ENCODE measurements at places on chromosomes 7 and 10.

- DNase-seq = no peak
These were observed 261.8 kb upstream of the BMPER start for GRCh38 chr7:33643530-33643929.

GRCh38 chr10:101670635-101671034, 24.3 kb downstream of the FBXW4 start:
- no peak for DNase-seq

DNA sequence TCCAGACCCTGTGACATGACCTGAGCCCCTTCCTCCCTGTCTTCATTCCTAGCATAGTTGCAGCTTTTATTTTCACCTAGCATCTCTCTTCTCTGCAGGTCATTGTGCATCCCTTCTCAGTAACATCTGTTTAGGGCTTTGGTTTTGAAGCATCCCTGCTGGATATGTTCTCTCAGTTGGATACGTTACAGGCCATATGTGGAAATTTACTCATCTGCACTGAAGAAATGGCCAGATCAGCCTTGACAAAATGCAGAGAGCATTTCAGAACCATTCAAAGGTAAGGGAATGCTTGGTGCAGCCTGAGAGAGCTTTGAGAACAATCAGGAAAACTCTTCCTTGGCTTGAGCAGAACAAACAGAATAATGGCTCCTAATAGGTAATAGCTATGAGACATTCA, 647.0 kb downstream of the KCNMA1 start:
- DNase-seq = no peak

DNA sequence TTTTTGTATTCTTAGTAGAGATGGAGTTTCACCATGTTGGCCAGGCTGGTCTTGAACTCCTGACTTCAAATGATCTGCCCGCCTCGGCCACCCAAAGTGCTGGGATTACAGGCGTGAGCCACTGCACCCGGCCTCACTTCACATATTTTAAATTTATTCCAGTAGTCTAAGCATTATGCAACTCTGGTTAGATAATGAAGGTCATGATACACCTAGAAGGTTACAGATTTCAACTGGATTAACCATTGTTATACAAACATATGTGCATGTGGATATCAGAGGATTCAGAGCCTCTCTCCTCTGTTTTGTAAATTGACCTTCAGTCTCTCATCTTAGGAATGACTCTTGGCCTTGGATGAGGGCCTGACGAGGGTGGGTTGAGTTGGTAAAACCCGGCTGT, 146.3 kb downstream of the DPP6 start:
- no peak for DNase-seq

DNA sequence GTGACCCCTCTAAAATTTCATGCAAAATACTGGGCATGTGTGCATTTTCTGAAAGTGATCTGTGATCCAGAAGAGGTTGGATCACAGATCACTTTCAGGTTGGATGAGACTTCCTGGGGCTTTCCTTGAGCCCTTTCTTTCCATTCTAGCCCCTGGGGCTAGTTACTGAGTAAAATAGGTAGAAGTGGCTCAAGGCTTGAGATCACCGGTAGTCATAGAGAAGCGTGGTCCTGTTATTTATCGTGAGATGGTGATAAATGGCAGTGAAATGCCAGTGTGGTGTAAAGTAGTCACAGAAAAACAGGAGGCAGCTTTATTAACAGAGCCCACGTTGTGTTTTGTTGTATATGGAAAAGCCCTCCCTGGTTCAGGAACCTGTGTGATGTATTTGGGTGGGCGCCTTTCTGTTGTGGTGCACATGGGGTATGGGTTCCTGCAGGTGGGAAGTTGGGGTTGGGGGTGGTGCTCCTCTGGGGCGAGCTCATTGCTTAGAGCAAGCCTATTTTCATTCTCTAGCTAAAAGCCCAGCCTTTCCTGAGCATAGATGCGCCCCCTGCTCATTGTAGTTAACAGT, 34.0 kb upstream of the SH2D4B start:
- DNase-seq = no peak

DNA sequence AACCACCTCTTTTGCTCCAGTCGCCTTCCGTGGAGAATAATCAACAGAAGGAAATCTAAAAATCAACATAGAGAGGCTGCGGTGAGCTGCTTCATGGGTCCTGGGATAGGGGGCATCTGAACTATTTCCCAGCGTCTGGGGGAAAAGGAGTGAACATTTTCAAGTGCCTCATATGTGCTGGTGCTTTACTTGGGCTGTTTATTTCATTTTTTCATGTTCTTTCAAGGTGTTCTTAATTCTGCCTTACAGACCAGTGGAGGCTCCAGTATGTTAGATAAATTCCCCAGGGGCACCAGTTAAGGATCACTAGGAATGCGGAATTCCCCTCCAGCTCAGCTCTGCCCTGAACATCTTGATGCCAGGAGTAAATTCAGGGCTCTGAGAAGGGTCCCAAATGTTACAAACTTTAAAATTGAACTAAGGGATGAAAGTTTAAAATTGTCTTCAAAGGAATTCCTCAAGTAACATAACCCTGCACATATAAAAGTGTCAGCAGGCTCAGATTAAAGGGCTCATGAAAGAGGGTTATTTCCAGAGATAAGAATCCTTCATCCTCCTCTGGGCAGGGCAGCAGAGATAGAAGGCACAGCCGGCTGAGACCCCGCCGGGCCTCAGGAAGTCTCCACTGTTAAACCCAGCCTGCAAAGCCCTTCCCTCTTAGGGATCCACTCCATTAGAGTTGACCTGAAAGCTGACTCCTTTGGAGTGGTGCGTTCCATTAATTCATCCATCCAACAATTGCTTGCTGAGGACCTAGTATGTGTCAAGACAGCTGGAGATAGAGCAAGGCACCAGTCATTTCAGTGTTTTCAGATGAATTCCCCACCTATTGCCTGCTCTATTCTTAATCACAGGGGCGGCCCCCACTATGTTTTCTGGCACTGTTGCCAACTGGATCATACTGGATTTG, 345.8 kb downstream of the KCNMA1 start:
- DNase-seq = no peak

DNA sequence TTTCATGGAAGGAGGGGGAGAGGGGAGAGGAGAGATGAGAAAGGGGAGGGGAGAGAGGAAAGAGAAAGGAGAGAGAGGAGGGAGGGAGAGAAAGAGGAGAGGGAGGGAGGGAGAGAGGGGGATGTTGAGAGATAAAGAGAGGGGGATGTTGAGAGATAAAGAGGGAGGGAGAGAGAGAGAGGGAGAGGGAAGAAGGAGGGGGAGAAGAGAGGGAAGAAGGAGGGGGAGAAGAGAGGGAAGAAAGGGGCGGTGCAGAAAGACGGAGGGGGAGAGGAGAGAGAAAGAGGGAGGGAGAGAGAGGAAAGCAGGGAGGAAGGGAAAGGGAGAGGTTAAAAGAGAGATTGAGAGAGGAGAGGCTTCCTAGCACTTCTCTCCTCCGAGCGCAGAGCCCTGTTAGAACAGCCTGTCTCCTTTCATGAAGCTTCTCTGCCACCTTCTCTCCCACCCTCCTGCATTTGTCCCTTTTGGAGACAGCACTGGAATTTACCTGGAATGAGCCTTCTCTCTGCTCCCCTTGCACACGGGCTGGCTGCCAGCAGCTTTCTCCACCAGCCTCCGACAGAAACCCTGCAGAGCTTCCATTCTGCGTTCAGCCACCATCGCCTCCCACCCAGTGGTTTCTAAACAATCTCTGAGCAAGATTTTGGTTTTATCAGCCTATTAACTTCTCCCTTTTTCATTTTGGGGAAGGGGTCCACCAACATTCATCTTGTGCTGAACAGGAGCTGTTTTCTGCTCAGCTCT, 74.0 kb upstream of the CARD11 start:
- no peak for DNase-seq

- DNase-seq = no peak
These were observed 92.1 kb downstream of the CCDC71L start for GRCh38 chr7:106568680-106569499.

- DNase-seq = no peak
These were observed 47.4 kb upstream of the CAMK2B start for GRCh38 chr7:44372560-44373417.

DNA sequence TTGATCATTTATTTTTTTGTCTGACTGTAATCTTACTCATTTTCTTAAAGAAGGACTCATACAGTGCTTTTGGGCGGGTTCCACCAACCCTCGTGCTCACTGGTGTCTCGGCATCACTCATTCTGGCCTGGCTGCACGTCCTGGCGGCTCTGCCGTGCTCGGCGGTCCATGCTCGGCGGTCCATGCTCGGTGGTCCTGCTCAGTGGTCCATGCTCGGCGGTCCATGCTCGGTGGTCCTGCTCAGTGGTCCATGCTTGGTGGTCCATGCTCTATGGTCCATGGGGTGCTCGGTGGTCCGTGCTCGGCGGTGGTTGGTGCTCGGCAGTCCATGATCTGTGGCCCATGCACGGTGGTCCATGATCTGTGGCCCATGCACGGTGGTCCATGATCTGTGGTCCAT, 72.5 kb downstream of the WDR37 start:
- DNase-seq = no peak

- peak; percentile 49 for DNase-seq
These were observed 70.6 kb upstream of the STARD3NL start for GRCh38 chr7:38107486-38107893.

- peak; percentile 26 for DNase-seq
These were observed 553.3 kb downstream of the TFEC start for GRCh38 chr7:115477193-115477651.

- no peak for DNase-seq
These were observed 85.1 kb downstream of the ADCYAP1R1 start for GRCh38 chr7:31137234-31137633.

- DNase-seq = no peak
These were observed 136.7 kb downstream of the KIF20B start for GRCh38 chr10:89838044-89838615.

DNA sequence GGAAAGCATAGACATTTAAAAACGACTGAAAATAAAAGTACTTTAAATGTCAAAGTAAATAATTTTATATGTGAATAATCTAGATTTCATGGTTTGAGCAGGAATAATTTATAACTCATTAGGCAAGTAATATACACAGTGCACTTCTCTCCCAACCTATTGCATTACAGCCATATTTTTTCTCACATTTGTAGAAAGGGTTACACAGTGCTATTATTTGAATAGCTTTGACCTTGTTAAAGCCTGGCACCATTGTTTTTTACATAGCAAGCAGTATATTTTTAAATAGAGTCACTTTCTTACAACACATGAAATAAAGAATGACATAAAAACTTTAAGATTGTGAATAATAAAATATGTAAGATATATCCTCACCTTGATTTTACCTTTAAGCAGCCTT, 969 bp downstream of the PPP1R3A start:
- no peak for DNase-seq

DNA sequence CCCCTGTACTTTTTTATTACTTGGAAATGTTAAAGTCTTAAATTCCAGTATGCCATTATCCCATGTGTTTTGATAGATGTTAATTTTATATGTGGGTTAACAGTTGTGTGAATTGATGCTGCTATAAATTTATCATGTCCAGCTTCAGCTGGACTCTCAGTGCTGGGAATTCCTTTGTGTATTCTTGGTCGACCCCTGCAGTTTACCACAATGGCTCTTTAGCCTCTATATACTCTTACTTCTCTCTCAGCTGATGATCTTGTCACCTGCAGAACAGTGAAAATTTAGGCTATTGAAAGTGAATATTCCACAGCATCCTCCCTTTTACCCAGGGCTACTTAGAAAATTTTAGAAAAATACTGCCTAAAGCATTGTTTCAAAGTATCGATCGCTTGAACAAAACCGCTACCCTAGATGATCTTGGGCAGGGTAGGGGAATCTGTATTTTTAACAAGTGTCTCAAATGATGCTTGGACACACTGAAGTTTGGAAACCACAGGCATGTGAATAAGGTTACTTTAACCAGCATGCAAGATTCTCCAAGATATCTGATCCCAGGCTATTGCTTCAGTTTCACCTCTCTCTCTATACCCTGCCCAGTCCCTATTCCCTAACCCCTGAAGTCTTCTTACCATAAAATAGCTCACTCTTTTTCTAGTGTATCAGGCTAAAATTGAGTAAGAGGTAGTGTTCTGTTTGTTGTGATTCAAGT, 25.4 kb downstream of the LCOR start:
- no peak for DNase-seq

- DNase-seq = no peak
These were observed 6.2 kb upstream of the CREB3L2 start for GRCh38 chr7:138008019-138008587.

All from activated naive CD8-positive, alpha-beta T cell treated with anti-CD3 and anti-CD28 coated beads, Interleukin-2, amount 10 ng/mL, durations not matched to agents 7 days and 5 days (primary cell).